Stimulated activated effector memory CD8-positive, alpha-beta T cell treated with anti-CD3 and anti-CD28 coated beads, Interleukin-12 subunit alpha, Interleukin-12 subunit beta, amount 100 ng/mL, for 72 hours (primary cell): ENCODE measurements at places on chromosomes 2 and 18.

DNA sequence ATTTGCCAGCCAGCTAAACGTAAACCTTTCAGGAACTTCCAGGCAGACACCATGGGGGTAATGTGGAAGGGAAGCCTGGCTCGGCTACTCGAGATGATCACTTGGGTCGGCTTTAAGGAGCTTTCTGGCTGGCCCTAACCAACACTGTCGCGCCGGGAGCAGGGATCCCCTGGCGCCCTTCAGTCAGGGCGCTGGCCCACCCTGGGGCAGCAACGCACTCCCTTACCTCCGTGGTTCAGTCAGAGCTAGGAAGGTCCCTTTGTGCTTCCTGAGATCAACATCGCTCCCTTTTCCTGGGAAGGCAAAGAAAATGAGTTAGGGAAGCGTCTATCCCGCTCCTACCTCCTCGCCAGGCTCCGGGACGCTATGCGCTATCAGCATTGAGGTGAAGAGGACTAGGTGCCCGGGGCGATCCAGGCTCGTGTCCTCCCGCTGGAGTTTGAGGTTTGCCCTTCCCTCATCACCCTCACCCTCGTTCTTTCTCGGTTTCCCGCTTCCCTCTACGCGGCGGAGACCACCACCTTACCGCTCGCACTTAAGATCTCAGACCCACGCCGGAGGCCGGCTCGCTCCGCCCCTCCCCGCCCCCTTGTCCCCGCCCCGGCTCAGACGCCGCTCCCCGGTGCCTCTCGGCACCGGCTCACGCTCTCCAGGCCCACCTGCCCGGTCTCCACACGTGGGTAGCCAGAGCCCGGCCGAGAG is 449 bp upstream of the ATRAID start:
- DNase-seq = no peak

GRCh38 chr2:7348761-7349160 is 431.5 kb downstream of the RNF144A start:
- peak; percentile 29 for DNase-seq

- no peak for DNase-seq
Measured at GRCh38 chr2:129203331-129203730, 776.1 kb upstream of the RAB6C start.

DNA sequence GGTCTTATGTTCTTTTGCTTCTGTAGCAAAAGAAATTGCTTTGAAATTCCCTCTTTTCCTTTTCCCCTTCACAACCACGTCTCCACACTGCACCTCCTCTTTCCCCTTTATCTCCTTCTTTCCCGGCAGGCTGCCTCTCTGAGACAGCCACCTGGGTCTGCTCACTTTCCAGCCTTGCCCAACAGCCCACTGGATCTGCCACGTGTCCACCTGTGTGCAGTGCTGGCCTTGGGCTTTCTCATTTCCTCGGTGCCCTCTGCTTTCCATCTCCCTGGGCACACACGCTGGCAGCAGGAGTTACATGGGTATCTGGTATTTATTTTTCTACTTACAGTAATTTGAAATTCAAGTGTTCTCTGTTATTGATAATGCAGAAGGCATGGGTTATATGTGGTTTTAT is 213.4 kb upstream of the LYPD1 start:
- DNase-seq = no peak
